ENCODE measurements at places on chromosomes 11 and 22.
A peak's percentile ranks its signal among the peaks of the same experiment; 100 is the strongest.

DNA sequence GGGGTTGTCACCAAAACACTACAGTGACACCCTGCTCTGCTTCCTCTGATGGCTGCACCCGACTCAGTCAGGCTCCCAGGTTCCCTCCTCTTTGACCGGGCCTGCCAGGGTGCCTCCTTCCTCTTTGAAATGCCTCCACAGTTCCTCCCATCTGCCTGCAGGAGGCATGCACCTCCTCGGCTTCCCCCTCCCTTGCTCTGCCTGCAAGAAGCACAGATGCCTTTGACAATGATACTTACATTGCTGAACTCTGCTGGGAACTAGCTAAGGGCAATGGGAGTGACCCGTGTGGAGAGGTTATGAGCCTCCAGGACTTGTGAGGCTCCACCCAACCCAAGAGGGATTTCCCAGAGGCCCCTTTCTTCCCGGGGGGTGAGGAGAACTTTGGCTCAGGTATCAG is 674.1 kb downstream of the OPCML start:
- DNase-seq, result no peak

DNA sequence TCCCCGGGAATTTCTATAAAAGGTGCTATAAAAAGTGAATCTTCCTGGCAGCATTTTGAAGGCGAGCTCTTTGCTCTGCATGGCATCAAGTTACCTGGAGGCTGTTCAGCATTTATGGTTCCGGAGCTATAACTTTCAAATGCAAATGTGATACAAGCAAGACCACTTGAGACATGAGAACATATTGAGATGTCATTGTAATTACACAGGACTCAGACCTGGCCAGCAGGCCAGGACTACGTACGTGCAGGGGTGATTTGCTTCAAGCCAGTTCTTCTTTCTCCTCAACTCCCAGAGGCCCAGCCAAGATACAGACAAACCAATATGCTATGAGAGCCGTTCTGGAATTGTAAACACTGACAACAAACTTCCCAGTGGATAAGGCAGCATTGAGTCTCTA is 227.4 kb upstream of the FAT3 start:
- no peak for DNase-seq

- DNase-seq, result no peak
Measured at GRCh38 chr11:126624506-126624905, 269.0 kb downstream of the ST3GAL4 start.

DNA sequence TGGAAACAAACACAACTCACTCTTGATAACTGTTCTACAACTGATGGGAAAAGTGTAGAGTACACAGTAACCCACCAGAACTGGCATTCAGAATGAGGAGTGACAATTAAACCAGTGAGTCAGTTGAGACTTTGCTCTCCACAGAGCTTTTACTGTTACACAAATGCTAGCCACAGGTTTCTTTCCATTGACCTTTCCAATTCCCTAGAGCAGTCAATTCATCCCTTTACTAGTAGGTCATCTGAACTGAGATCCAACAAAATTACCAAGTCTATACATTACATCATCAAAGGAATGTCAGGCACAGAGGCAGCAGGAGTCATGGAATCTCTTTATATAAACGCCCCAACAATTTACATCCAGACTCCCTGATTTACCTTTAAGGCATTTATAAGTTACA is 65.9 kb downstream of the PHF21A start:
- no peak for DNase-seq

- no peak for DNase-seq
Measured at GRCh38 chr11:7581021-7581590, 67.3 kb downstream of the PPFIBP2 start.

GRCh38 chr22:42883121-42883520 is 26.0 kb upstream of the ARFGAP3 start:
- DNase-seq, result no peak

- DNase-seq, result no peak
Measured at GRCh38 chr11:117734601-117735024, 62.4 kb downstream of the DSCAML1 start.

DNA sequence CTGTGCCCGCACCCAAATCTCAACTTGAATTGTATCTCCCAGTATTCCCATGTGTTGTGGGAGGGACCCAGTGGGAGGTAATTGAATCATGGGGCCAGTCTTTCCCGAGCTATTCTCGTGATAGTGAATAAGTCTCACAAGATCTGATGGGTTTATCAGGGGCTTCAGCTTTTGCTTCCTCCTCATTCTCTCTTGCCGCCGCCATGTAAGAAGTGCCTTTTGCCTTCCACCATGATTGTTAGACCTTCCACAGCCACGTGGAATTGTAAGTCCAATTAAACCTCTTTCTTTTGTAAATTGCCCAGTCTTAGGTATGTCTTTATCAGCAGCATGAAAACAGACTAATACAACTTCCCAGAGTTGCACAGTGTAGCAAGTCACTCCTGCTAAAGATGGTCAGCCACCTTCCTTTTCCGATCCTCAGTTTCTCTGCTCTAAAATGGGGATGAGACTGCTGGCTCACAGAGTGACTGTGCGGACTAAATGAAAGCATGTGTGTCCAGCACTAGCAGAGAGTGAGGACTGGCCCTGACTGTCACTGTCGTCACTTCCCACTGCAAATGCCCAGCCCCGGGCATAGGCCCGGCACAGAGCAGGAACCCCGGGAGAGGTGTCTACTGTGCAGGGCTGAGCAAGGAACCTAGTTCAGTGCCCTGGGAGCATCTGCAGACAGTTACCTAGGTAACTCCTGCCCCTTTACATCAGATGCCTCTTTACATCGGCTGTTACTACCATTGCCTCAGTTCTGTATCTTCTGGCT is 9.5 kb downstream of the TSKU start:
- DNase-seq, result no peak

- no peak for DNase-seq
Measured at GRCh38 chr11:91243630-91244029, 981.0 kb upstream of the FAT3 start.

DNA sequence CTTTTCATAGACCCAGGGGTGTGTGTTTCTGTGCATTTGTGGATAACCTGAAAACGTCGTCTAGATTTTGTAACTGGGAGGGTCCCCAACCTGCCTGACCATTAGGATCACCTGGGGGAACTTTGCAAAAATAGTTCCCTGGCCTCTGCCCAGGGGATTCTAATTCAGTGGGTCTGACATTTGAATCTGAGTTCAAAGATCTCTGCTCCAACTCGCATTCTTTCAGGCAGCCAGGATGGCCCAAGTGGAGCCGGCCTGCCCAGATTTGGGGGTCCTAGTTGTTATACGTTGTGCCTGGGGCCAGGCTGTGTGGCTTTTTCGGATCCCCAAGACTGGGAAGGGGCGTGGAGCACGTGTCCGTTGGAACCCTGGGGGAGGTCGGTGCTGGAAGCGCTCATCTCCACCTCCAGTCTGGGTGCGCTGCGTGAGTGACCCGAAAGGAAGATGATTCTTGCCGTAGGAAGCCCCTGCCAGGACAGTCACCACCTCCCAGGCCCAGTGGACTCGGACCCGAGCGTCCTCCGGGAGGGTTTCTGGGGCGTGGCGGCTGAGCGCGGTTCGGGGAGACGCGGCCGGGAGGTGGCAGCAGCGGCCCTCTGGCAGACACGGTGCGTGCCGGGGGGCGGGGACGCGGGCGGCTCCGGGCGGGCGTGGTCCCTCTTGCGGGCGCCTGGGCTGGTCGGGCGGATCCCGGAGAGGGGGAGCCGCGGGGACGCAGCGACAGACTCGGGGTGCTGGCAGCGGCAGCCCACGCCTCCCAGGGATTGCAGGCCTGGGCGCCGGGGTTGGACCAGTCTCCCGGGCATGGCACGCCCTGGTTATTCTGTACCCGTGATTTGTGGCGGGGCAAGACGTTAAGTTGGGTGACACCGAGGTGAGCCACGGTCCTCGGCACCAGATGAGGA is 29.2 kb upstream of the PLET1 start:
- peak; percentile 78 for DNase-seq

DNA sequence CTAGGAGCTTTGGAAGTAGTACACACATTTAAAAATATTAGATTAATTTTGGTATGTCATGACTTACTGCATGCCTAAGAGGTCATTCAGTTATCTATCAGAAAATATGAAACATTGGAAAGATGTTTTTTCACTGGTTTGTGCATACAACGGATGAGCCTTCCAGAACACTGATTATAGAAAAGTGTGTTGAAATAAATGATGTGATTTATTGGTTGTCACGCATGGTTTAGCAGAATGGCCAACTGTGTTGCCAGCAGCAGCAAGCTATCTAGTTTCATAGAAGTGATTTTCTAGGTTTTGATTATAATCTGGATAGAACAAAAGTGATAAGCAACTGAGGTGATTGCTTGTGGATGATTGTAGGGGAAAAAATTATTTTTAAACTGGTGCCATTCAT is 53.6 kb downstream of the DDX10 start:
- no peak for DNase-seq

GRCh38 chr11:1129611-1130160 is 28.1 kb upstream of the MUC5AC start:
- DNase-seq, result no peak

- no peak for DNase-seq
Measured at GRCh38 chr11:78453140-78453935, 35.7 kb upstream of the GAB2 start.

DNA sequence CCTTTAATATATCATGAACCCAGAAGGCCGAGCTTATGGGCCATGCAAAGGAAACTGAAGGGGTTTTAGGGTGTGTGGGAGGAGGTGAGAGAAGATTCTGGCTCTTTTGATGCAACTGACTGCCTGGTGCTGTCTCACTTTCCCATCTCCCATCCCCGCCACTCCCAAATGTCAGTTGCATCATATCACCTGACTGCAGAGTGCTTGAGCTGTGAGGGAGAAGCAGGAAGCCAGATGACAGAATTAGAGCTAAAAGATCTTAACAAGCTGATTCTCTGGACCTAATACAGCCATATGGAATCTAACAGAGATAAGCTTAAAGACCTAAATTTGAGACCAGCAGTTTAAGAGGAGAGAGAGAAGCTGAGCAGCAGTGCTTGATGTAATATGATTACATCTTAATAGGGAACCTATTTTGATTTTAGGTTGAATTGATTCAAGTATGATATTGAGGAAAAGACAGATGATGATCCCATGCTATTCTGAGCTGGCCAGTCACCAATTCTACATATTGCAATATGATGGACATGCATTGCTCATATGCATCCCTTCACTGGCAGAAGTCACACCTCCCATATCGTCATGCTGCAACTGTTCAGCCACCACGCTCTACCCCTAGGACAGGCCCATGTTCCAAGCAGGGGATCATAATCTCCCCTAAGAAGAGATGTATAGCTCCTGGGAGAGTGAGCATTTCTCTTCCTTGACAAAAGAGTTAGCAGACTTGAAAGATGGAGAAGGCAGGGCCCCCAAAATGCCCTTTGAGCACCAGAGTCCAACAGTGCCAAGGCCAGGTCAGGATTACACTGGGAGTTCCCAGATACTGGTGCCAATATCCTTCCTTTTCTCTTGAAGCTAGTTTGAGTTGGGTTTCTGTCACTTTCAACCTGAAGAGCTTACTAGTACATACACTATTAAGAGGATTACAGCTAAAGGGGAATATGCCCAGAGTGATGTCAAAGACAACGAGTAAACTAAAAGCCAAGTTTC is 44.9 kb downstream of the PLEKHA7 start:
- DNase-seq, result no peak

DNA sequence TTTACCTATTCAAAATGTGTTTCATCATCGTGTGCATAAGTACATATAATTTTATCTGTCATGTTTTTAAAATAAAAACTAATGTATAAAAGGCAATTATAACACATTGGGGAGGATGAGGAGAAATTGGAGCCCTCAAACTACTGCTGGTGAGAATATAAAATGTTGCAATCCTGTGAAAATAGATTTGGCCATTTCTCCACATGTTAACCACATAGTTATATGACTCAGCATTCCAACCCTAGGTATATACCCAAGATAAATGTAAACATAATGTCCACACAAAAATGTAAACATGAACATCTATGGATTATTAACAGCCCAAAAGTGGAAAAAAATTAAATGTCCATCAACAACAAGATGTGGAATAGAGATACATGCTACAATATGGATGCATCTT is 928.0 kb upstream of the FAT3 start:
- no peak for DNase-seq

DNA sequence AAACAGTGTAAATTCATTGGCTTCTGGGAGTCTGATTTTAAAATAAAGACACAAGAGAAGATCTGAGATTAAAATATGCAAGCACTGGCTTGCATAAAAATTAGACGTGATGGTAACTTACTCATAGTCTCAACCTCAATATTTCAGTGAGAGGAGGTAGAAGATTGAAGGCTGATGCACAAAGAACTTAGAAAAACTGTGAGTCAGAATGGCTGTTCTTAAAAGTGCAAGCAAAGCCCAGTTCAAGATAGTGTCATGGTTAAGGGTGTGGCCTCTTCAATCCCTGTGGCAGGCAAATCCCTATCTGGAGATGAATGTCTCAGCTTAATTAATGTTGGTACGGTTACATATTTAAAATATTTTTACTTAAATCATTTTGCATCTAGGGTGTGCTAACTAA is 33.6 kb upstream of the FIBIN start:
- no peak for DNase-seq

- no peak for DNase-seq
Measured at GRCh38 chr11:134086376-134086775, 17.5 kb downstream of the JAM3 start.

- no peak for DNase-seq
Measured at GRCh38 chr11:4191031-4191571, 96.5 kb downstream of the RRM1 start.

DNA sequence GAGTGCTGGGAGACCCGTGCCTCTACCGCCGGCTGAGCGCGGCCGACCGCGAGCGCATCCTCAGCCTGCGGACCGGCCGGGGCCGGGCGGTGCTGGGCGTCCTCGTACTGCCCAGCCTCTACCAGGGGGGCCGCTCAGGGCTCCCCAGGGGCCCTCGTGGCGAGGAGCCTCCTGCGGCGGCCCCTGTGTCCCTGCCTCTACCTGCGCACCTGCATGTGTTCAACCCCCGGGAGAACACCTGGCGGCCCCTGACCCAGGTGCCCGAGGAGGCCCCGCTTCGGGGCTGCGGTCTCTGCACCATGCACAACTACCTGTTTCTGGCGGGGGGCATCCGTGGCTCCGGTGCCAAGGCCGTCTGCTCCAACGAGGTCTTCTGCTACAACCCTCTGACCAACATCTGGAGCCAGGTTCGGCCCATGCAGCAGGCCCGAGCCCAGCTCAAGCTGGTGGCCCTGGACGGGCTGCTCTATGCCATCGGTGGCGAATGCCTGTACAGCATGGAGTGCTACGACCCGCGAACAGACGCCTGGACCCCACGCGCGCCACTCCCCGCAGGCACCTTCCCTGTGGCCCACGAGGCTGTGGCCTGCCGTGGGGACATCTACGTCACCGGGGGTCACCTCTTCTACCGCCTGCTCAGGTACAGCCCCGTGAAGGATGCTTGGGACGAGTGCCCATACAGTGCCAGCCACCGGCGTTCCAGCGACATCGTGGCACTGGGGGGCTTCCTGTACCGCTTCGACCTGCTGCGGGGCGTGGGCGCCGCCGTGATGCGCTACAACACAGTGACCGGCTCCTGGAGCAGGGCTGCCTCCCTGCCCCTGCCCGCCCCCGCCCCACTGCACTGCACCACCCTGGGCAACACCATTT is 3.5 kb downstream of the KLHDC7B start:
- DNase-seq, result no peak

DNA sequence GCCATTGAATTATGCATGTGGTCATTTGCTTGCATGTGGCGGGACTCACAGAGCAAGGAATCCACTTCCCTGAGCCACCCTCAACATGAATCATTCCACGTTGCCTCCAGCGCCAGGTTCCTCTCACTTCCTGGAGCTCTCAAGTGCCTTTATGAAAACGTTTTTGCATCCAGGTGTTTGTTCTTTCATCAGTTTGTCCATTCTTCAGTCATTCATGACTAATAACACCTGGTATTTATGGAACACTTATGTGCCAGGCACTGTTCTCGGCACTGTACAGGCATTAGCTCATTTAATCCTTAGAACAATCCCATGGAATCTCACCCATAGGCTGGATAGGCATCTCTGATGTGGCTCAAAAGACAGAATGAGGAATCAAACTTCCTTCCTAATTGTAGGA is 256.1 kb upstream of the SYN3 start:
- DNase-seq, result no peak
